ENCODE measurements at places on chromosomes 2 and 18. TPM values are rescaled to one million over a fixed set of nuclear protein-coding genes. Genes with fewer than 3 reads are reported as not detected.

CRACDL gene
- not detected for total RNA-seq

LGALSL gene
- 1.7 TPM for total RNA-seq

TMEM178A gene
- 0.69 TPM for total RNA-seq

VWC2L gene
- total RNA-seq, result under 0.01 TPM

EFEMP1 gene
- total RNA-seq, result 520 TPM

BMP10 gene
- not detected for total RNA-seq

SNED1 gene
- total RNA-seq, result 114 TPM

DYNAP gene
- total RNA-seq, result not detected

HJURP gene
- 0.26 TPM for total RNA-seq

HRH4 gene
- under 0.01 TPM for total RNA-seq

FAM124B gene
- under 0.01 TPM for total RNA-seq

BCL2 gene
- 0.86 TPM for total RNA-seq

TMEFF2 gene
- 2.2 TPM for total RNA-seq

GNLY gene
- total RNA-seq, result not detected

BOLL gene
- total RNA-seq, result not detected

MAL gene
- total RNA-seq, result 0.17 TPM

FOXI3 gene
- total RNA-seq, result not detected

LBX2 gene
- 3.8 TPM for total RNA-seq

TGFA gene
- not detected for total RNA-seq

SP9 gene
- not detected for total RNA-seq

CACNB4 gene
- 1.3 TPM for total RNA-seq

PMAIP1 gene
- total RNA-seq, result 2.4 TPM

SERPINB3 gene
- not detected for total RNA-seq

MYCN gene
- not detected for total RNA-seq

NYAP2 gene
- total RNA-seq, result not detected

MPP4 gene
- total RNA-seq, result 0.43 TPM

SERPINE2 gene
- 149 TPM for total RNA-seq

ACTG2 gene
- 0.95 TPM for total RNA-seq

SCN2A gene
- total RNA-seq, result 10.9 TPM

PRKAG3 gene
- total RNA-seq, result not detected

TACR1 gene
- 0.16 TPM for total RNA-seq

DSG4 gene
- not detected for total RNA-seq

RAD51AP2 gene
- not detected for total RNA-seq

C2orf15 gene
- not detected for total RNA-seq

TBR1 gene
- not detected for total RNA-seq

CFAP65 gene
- total RNA-seq, result under 0.01 TPM

TSPYL6 gene
- total RNA-seq, result not detected

LIPG gene
- total RNA-seq, result 0.17 TPM

SPATA3 gene
- not detected for total RNA-seq
